ENCODE measurements at places on chromosomes 11 and 22.

DNA sequence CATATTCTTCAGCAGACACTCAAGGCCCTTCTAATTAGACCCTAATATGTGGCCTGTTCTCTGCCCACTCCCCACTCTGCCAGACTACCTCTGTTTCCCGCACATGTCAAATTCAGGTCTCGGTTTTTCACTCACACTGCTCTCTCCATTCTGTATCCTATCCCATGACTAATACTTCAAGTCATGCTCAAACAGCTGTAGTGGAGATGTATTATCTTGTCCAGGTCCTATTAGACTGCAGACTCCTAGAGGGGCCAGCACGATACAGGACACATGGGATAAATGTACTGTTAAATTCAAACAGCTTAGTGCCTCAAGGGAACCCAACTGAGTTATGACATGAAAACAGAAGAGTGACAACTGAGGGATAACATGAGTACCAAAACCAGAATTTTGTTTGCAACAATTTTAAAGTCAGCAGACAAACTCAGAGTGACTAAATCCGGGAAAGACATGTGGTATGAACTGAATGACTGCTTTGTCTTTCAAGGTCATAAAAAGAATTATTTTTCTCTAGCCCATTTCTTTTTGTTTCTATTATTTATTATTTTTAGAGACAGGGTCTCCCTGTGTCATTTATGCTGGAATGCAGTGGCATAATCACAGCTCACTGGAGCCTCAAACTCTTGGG, 20.5 kb downstream of the ATP6V1E1 start:
- no peak for DNase-seq

DNA sequence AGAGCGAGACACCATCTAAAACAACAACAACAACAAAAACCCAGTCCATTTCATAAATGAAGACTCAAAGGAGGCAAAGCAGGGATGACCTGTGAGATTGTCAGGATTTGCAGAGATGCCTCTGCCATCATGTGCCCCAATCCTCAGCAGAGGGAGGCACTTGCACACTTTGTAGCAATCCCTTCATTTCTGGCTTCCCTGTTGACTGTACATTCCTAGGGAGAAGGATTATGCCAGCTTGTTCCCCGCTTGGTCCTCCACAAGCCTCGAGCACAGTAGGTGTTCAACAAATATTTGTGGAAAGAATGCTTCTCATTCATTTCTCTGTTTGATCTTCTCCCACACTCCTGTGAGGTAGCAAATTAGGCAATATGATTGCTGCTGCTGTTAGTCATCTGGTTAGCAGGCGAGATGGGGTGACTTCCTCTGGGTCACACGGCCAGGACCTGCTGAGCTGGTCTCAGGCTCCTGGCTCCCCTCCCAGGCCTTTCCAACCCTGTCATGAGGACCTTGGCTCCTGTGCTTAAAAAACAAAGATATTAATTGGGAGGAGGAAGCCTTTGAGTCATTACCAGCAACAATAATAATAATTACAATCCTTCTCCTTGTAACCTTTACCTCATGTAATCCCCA, 34.1 kb downstream of the LIF start:
- DNase-seq: no peak

DNA sequence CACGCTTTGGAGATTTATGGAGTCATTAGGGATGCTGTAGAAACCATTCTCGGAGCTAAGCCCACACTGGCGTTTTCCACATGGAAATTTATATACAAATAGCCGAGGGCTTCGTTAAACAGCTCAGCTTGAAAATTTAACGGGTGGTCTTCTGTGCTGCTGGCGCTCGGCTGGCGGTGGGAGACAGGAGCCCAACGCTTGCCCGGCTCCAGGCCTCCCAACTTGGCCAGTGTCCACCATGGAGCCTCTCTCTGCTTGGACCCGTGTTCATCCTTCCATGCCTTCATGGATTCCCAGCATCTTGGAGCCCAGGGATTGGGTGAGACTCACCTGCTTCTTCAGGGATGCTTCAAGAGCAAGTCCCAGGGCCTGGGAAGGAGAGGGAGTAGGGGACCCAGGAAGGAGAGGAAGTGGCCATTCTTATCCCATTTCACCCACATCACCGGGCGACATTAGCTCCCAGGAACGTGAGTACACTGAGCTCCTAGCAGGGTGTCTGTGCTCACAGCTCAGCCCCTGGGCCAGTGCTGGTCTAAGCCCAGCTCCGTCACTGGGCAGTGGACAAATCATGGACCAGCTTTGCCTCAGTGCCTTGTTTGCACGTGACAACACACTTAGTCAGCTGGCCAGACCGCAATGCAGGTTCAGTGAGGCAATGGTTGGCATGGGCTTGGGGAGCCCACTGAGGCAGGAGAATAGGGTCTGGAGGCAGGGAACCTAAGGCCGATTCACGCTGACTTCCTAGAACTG, 944.3 kb downstream of the BRD1 start:
- DNase-seq: no peak

DNA sequence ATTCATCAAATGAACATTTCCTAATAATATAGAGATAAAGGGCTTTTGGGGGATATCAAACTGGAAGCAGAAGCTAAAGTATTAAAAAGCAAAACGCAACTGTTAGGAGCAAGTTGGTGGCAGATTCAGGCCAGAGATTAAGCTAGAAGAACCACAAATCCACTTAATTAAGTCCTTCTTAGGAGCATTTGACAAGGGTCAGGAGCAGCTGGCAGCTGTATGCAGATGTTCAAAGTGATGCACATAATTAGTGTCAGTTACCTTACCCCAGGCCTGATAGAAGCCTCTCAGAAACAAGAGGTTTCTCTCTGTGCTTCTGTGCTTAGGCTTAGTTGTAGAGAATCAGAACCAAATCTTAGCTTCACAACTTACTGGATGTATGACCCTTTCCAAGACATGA, 546.5 kb upstream of the ANO5 start:
- no peak for DNase-seq

DNA sequence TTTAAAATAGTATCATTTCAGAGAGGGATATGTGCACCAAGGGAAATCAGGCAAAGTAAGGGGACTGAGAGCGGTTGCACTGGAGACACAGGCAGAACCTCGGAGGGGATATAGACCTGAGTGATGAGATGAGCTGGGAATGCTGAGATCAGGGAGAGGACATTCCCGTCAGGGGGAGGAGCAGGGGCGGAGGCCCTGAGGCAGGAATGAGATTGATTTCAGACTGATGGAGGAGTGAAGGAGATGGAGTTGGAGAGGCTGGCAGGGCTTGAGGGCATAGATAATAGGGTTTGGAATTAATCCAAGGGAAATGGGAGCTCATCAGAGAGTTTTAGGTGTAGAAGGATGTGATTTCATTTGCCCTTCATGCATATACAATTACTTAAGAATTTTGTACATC, 13.2 kb downstream of the CD6 start:
- no peak for DNase-seq

- no peak for DNase-seq
Observed at GRCh38 chr11:122900587-122901202, 18.1 kb downstream of the JHY start.
